CD4-positive, alpha-beta T cell treated with Interleukin-6 at 100 ng/mL for 8 hours (primary cell): ENCODE measurements at places on chromosomes 2 and 18.

GRCh38 chr2:8142461-8142860, 539.4 kb upstream of the ID2 start:
- no peak for DNase-seq

GRCh38 chr2:68027959-68028358, 34.8 kb downstream of the C1D start:
- DNase-seq, result no peak

GRCh38 chr18:1846640-1847039, 724.7 kb downstream of the METTL4 start:
- no peak for DNase-seq

GRCh38 chr2:163665051-163665450, 70.8 kb downstream of the FIGN start:
- DNase-seq, result no peak

GRCh38 chr2:233965032-233965603, 47.9 kb downstream of the TRPM8 start:
- no peak for DNase-seq

DNA sequence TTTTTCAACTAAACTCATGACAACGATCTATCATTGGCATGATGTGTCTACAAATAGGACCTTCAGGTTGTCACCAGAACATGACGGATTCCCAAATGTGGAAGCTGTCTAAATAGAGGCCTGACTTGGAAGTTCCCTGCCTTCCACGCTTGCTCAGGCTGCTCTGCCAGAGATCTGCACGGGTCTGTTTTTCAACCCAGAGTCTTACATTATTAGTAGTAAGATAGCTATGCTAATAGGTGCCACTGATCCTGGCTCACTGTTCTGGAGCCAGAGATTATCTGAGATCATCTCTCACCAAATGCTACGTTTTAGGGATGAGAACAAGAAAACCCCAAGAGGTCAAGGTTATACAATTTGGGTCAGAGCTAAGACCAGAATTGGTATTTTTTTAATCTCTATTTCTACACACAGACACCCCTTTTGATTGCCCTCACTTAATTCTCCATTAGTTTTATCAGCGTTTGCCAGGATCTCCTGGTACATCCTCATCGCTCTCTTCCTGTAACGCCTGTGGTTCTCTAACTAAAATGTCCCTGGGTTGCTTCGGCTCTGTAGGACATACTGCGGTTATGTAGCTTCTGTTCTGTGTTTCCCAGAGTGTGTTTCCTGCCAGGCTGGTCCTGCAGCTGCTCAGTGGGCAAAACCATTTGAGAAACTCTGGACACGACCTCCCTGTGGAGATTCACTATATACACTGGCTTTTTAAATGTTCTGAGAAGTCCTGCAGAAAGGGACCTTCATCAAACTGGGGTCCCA, 5.7 kb downstream of the CDC42EP3 start:
- no peak for DNase-seq

DNA sequence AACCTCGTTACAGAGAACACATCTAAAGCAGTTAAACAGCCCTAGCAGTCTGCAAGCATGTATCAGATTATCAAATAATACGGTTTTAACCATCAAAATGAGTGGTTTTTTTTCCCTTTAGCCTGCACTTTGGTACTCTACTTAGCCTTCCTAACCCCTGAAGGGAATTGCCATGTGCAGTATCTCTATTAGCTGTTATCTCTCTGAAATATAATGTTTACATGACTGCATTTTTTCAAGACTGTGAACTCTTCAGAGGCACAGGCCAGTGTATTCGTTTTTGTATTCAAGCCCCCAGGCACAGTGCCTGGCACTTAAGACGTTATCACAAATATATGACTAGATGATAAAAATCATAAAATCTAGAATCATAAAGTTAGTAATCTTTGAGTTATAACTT, 509.5 kb downstream of the PARD3B start:
- DNase-seq, result no peak

- DNase-seq, result no peak
These were observed 128.8 kb downstream of the ZNF521 start for GRCh38 chr18:25223211-25223610.

- no peak for DNase-seq
These were observed 13.4 kb downstream of the PARD6G start for GRCh38 chr18:80233899-80234298.

- no peak for DNase-seq
These were observed 18.6 kb upstream of the RMC1 start for GRCh38 chr18:23484561-23485182.

DNA sequence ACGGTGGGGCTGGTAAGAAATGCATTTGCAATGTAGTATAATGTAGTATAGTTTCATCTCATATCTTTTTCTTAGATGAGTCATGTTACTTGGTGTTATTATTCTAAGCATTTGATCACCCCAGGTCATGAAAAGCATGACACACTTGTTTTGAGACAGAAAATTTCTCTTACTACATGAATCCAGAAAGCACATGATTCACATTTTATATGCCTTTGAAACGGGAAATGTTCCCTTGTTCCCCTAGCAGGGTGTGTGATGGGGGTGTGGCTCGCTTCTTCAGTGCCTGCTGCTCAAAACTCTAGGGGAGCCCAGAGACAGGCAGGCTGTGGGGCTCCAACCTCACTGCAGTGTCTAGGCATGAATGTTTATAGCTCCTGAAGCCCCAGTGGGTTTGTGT, 116.0 kb upstream of the RAB27B start:
- DNase-seq, result no peak

- peak; percentile 15 for DNase-seq
These were observed 412 bp downstream of the GPD2 start for GRCh38 chr2:156436497-156437085.

- no peak for DNase-seq
These were observed 44.1 kb downstream of the NEDD4L start for GRCh38 chr18:58087928-58088690.

- DNase-seq, result no peak
These were observed 265.9 kb downstream of the NUP35 start for GRCh38 chr2:183390109-183390508.

DNA sequence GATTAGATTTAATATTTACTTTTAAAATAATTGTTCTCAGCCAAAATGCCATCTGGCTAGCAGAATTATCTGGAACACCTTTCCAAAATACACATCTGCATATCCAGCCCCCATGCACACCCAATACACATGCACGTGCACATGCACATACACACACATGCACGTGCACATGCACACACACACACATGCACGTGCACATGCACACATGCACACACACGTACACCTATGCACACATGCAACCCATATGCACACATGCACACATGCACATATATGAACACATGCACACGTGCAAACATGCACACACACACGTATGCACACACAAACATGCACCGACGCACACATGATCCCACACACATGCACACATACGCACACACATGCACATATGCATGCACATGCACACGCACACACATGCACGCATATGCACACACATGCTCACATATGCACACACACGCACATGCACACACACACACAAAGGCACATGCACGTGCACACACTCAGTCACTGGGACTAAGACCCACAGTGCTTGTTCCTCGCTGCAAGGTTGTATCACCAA, 53.5 kb downstream of the COPS8 start:
- no peak for DNase-seq

DNA sequence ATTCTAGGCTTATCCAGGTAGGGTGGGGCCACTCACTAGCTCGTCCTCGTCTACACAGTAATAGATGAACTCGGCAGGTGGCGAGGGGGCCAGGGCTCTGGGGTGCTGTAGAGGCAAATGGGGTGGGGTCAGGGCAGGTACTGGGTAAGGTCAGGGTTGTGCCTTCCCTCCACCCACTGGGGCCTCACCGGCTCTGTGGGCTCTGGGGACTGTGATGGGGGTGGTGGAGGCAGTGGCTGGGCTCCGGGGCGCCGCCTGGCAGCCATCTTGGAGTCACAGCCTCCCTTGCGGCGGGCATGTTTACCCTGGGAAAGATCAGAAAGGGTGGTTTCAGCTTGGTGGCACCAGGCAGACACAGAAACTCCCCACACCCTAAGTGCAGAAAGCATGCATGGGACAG, 6.4 kb downstream of the MBD1 start:
- no peak for DNase-seq

DNA sequence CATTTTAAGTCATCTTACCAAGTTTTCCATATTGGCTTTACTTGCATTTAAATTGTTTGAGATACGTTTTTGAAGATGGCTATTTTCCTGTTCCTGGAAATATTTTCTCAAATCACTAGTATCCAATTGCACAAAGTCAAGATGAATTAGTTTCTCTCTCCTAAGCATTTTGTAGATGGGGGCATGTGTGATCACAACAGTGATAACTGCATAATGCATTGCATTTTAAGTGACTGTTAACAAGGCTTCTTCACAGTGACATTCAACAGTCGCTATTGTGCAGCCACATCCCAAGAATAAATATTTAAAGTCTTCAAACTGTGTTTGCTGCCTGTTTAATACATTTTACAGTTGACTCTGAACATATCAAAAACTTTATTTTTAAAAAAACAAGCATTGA, 694.2 kb upstream of the CDH7 start:
- DNase-seq, result no peak

GRCh38 chr2:55175254-55176093, 56.6 kb downstream of the CLHC1 start:
- peak; percentile 28 for DNase-seq

DNA sequence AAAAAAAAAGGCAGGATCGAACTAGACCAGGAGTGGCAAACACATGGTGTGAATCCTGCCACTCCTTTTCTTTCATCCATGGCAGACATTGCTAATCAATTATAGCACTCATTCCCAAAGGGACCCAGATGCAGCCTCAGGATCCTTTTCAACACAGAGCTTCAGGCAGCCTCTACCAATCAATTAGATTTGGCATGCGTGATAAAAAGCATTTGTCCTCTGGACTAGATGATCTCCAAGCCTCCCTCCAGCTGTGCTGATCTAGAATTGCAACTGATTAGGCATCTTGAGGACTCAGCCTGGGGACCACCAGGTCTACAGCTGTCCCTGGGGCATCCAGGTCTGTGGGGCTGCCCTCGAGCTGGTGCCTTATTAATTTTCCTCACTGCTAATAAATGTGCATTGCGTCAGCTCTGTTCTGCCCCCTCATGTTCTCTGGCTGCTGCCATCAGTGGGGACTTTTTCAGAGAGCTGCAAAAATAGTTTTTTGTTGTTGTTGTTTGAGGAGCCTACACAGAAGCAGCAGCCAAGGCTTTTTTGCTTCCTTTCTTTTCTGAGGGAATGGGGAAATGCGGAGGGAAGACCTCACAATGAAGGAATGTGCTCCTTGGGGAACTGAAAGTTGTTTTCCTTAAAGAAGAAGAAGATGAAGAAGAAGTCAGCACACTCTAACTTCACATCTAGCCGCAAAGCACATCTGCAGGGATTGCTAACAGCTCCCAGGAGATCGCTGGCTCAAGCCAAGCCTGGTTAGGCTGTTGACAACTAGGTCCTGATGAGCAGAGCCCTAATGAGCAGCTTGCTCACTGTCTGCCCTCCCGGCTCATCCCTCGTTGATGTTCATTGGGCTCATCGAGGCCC, 8.8 kb upstream of the ATOH8 start:
- no peak for DNase-seq

GRCh38 chr2:12120281-12121150, 374.1 kb downstream of the LPIN1 start:
- no peak for DNase-seq

DNA sequence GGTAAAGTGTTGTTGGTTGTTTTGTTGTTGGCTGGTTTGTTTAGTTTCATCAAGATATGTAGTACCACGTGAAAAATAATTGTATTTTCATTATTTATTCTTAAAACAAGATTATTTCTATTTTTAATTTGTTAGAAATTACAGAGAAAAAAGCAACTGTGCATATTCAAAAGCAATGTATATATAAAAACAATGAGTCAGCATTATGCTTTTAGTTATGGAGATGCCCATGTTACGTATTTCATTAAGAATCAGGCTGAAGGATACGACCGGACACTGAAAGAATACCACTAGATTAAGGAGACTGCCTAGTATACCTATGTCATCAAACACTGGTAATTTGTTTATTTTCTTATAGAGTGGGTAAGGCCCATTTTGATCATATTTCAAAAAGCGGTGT, 1188.4 kb upstream of the NXPH2 start:
- no peak for DNase-seq

DNA sequence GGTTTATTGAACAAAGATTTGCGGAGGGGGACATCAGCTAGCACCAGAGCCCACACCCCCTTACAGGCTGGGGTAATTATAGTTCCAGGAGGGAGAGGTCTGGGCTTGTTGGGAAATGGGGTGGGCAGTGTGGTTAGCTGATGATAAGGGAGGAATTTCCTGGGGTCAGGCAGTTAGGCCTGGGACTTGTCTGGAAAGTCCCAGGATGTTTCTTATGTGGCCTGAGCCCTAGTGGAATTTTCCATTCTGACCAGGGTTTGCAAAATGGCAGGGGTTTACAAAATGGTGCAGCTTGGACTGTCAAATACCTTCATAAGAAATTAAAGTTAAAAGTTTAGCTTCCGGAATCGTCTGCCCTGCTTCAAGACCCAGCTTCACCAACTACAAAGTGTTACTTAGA, 199.1 kb downstream of the FBXO15 start:
- no peak for DNase-seq

DNA sequence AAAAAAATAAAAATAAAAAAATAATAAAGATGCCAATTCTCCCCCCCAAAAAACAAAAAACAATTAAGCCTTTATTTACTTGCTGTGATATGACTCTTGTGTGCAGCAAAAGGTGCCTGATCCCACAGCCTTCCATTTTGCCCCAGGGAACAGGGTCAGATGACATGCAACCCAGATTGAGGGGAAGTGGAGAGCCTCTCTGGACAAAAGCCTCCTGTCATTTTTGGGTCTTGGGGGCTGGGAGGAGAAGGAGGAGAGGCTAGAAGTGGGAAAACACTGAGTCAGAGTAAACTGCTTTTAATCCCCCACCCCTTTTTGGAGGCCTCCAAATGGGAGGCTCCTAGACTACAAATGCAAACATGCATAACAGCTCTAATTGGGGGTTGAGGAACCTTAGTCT, 46.6 kb upstream of the SCG2 start:
- no peak for DNase-seq

DNA sequence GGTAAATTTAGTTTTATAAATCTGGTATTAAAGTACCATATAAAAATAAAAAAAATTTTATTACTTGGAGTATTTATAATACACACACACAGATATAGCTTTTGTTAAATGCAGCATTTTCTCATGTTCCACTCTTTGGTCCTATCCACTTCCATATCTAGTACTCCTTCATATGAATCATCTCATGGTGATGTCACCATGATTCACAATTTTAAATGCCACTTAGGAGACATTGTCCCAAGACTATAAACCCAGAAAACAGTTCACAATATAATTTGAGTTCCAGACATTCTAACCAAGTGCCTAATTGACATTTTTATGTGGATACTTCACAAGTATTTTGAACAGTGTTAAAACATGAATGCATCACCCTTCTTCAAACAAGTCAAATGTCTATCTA, 1398.3 kb downstream of the DSC3 start:
- no peak for DNase-seq
